ENCODE measurements at places on chromosomes 13 and 19.

- H3K4me1 ChIP-seq: peaks cover 79% of the 10 kb centered on the region
- peak overlapping the region; percentile 94 for H3K27ac ChIP-seq
- no peaks in the 10 kb centered on the region for H3K27me3 ChIP-seq
- H3K4me3 ChIP-seq: peak overlapping the region; percentile 84
- H3K36me3 ChIP-seq: peaks cover 32% of the 10 kb centered on the region
Observed at GRCh38 chr19:40718774-40719391, 2.0 kb downstream of the ITPKC start.

GRCh38 chr19:47839411-47839810 lies 17.7 kb downstream of the CRX start:
- H3K4me1 ChIP-seq: no peaks in the 10 kb centered on the region
- peaks cover 33% of the 10 kb centered on the region for H3K27me3 ChIP-seq
- H3K27ac ChIP-seq: no peak overlapping the region
- DNase-seq: no peak

- H3K4me3 ChIP-seq: no peak overlapping the region
- no peaks in the 10 kb centered on the region for H3K4me1 ChIP-seq
- DNase-seq: no peak
- no peaks in the 10 kb centered on the region for H3K27me3 ChIP-seq
- H3K36me3 ChIP-seq: no peaks in the 10 kb centered on the region
Observed at GRCh38 chr19:49758292-49758691, 4.8 kb downstream of the TSKS start.

- peaks cover 2% of the 10 kb centered on the region for H3K36me3 ChIP-seq
- no peaks in the 10 kb centered on the region for H3K27me3 ChIP-seq
- H3K4me1 ChIP-seq: peaks cover 21% of the 10 kb centered on the region
- DNase-seq: no peak
Observed at GRCh38 chr19:17527326-17527725, 15.9 kb downstream of the PGLS start.

DNA sequence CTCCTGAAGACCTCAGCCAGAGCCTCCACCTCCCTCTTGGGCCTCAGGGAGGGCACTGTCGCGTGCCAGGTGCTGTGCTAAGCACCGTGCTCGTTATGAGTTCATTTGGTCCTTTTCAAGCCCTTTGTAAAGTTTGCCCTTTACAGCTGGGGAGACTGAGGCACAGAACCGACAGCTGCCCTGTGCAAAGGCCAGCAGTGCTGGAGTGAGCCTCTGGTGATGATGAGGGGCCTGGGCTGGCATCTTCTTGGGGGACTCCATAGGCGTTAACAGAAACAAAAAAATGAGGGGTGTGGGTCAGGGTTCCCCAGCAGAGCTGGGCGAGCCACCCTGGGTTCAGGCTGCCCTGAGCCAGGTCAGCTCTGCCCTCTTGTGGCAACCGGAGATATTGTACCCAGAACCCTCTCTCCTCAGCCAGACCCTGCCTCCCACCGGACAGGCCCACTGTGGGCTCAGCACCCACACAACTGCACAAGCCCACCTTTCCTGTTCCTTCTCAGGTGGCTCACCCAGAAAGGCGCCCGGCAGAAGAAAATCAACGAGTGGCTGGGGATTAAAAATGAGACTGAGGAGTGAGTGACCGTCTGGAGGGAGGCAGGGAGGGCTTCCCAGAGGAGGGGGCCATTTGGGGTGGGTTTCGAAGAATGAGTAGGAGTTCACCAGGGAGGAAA lies 5.5 kb upstream of the IFI30 start:
- peak; percentile 38 for DNase-seq
- H3K4me3 ChIP-seq: no peak overlapping the region
- H3K36me3 ChIP-seq: peaks cover 31% of the 10 kb centered on the region
- H3K27ac ChIP-seq: no peak overlapping the region
- peaks cover 10% of the 10 kb centered on the region for H3K4me1 ChIP-seq

DNA sequence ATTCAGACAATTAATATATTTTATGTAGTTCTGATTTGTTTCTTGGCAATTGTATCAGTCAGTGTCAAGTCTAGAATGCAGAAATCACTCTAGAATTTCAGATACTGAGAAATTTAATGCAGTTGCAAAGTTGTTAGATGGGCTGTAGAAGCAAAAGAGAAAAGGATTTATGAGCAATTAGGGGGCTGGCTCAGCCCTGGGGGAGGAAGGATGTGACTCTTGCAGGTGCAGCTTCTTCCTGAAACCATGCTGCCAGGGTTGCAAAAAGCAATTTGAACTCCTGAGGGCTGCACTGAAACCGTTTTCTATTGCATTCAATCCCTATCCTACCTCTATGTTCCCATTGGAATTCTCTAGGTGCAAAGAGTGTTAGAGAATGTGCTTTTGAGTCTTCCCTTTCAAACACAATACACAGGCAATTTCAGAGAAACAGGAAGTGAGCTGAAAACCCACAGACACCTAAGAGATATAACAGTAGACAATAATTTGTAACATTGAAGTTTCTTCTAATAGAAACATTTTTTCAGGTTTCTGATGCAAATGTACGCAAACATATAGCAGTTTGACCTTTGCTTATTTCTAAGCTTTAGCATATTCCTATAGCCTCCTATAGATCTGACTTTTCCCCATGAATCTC lies 814.7 kb upstream of the ATXN8OS start:
- DNase-seq: no peak
- H3K4me1 ChIP-seq: no peaks in the 10 kb centered on the region
- H3K27me3 ChIP-seq: no peaks in the 10 kb centered on the region
- H3K27ac ChIP-seq: no peak overlapping the region
- H3K36me3 ChIP-seq: peaks cover 2% of the 10 kb centered on the region

DNA sequence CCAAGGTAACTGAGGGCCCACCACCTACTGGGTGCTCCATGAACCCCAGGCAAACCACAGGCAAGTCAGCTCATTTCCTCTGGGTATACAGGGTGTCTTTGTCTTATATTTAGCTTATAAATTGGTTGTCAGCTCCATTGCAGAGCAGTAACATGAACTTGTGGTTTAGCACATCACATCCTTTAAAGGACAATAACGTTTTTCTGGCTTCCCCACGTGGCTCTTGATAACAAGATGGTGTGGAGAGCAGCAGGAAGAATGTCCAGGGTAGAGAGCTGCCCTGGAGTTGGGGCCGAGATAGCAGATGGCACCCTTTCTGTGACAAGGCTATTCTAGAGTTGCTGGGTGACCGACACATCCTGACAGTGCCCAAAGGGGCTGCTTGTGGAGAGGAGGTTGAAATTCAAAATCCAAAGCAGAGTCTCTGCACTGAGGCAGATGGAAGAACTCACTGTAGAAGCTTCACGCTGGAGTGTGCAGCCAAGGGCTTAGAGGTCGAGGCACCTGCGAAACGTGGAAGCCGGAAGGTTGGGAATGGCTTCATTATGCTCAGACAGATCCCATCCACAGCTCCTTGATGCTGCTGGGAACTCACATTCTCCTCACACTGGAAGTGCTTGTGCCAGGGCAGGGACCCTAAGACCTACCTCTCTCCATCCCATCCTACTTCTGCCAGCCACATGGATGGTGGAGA lies 133.0 kb upstream of the FRY start:
- no peaks in the 10 kb centered on the region for H3K36me3 ChIP-seq
- no peaks in the 10 kb centered on the region for H3K4me1 ChIP-seq
- no peak overlapping the region for H3K4me3 ChIP-seq
- H3K27ac ChIP-seq: no peak overlapping the region
- H3K27me3 ChIP-seq: peaks cover 20% of the 10 kb centered on the region

GRCh38 chr13:45374917-45375316 lies 33.9 kb upstream of the TPT1 start:
- H3K4me3 ChIP-seq: no peak overlapping the region
- no peaks in the 10 kb centered on the region for H3K27me3 ChIP-seq
- H3K36me3 ChIP-seq: peaks cover 1% of the 10 kb centered on the region
- no peak overlapping the region for H3K27ac ChIP-seq

GRCh38 chr19:7632340-7633203 lies 947 bp downstream of the PCP2 start:
- H3K36me3 ChIP-seq: peaks cover 28% of the 10 kb centered on the region
- H3K27me3 ChIP-seq: no peaks in the 10 kb centered on the region
- H3K4me1 ChIP-seq: peaks cover 41% of the 10 kb centered on the region
- DNase-seq: no peak
